Gastroesophageal sphincter (tissue), 4 donors: ENCODE measurements at places on chromosomes 7 and 10. TPM values are rescaled to one million over a fixed set of nuclear protein-coding genes. Genes with fewer than 3 reads are reported as not detected.

GHRHR gene
- not detected for total RNA-seq

CCL26 gene
- total RNA-seq = 0.67 TPM

ANKRD30A gene
- not detected for total RNA-seq

TMEM236 gene
- total RNA-seq = 0.31 TPM

PARP12 gene
- total RNA-seq = 11.9 TPM

FRMPD2 gene
- total RNA-seq = not detected

- no peak for ATAC-seq
- H3K27ac ChIP-seq = no peak overlapping the region
- no peaks in the 10 kb centered on the region for H3K36me3 ChIP-seq
- H3K4me1 ChIP-seq = no peaks in the 10 kb centered on the region
- H3K4me3 ChIP-seq = no peak overlapping the region
Measured at GRCh38 chr10:110848106-110848505, 23.6 kb upstream of the PDCD4 start.

GRCh38 chr7:156578578-156578940 lies 62.0 kb upstream of the RNF32 start:
- H3K27me3 ChIP-seq = no peaks in the 10 kb centered on the region
- H3K36me3 ChIP-seq = no peaks in the 10 kb centered on the region
- no peak overlapping the region for H3K27ac ChIP-seq
- H3K4me1 ChIP-seq = no peaks in the 10 kb centered on the region
- no peak for ATAC-seq

DNA sequence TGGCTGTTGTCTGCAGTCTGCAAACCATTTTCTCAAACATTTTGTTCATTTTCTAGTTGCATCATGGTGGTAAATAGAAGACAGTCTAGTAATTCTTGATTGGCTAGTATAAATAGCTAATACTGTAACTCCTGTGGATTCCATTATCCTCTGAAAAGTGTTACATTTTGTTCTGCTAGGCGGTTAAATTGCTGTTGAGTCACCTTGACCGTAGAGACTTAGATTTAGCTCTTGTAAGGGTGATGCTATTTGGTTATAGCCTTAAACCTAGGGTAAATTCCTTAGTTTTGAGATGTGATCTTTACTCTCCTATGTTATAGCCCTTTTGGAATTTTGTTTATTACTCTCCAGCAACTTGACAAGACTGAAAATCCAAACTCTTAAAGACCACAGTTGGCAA lies 58.8 kb downstream of the SHOC2 start:
- no peaks in the 10 kb centered on the region for H3K27me3 ChIP-seq
- H3K4me3 ChIP-seq = no peak overlapping the region
- ATAC-seq = no peak

DNA sequence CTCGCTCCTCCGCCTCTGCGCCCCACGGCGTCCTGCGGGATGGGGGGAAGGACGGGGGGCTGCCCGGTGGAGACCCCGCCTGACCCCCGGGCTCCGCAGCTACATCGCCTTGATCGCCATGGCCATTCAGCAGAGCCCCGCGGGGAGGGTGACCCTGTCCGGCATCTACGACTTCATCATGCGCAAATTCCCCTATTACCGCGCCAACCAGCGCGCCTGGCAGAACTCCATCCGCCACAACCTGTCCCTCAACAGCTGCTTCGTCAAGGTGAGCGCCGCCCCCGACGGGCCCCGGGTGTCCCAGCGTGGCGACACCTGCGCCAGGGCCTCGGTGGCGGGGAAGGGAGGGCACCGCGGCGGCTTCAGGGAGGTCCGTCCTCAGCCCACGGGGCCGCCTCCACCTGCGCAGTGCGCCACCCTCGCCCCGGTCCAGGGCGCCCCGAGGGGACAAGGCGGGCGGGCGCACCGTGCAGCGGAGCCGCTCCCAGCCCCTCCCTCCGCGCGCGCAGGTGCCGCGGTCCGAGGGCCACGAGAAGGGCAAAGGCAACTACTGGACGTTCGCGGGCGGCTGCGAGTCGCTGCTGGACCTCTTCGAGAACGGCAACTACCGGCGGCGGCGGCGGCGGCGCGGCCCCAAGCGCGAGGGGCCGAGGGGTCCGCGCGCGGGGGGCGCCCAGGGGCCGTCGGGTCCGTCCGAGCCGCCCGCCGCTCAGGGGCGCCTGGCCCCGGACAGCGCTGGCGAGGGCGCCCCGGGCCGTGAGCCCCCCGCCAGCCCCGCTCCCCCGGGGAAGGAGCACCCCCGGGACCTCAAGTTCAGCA lies 793 bp downstream of the FOXL3 start:
- H3K27me3 ChIP-seq = peaks cover 88% of the 10 kb centered on the region
- ATAC-seq = no peak
- H3K27ac ChIP-seq = no peak overlapping the region
- no peak overlapping the region for H3K4me3 ChIP-seq
- H3K36me3 ChIP-seq = no peaks in the 10 kb centered on the region
- H3K4me1 ChIP-seq = peaks cover 4% of the 10 kb centered on the region

DNA sequence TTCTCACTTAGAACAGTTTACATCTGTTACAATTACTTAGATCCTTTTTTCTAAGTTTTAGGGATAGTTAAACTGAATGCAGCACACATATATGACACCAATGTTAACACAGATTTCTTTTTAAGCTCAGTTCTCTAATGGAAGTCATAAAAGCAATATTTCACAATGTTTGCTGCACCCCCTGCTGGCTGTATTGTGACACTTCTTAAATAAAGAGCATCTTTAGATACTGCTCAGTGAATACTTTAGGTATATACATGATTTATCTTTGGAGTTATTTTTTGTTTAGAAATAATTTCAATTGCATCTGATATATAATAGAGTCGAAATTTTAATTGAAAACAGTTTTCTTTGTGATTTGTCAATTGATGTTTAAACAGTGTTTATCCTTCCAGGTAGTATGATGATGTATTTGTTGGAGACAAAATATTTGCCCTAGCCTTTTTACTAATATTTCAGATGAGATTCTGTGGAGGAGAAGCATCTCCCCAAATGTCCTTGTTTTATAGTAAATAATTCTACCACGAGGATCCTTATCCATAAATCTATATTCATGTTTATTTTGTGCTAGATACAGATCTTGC lies 174.4 kb downstream of the ST7 start:
- H3K4me3 ChIP-seq = no peak overlapping the region
- peak; percentile 54 for ATAC-seq
- no peak overlapping the region for H3K27ac ChIP-seq
- H3K4me1 ChIP-seq = peaks cover 7% of the 10 kb centered on the region
- no peaks in the 10 kb centered on the region for H3K36me3 ChIP-seq
- no peaks in the 10 kb centered on the region for H3K27me3 ChIP-seq

DNA sequence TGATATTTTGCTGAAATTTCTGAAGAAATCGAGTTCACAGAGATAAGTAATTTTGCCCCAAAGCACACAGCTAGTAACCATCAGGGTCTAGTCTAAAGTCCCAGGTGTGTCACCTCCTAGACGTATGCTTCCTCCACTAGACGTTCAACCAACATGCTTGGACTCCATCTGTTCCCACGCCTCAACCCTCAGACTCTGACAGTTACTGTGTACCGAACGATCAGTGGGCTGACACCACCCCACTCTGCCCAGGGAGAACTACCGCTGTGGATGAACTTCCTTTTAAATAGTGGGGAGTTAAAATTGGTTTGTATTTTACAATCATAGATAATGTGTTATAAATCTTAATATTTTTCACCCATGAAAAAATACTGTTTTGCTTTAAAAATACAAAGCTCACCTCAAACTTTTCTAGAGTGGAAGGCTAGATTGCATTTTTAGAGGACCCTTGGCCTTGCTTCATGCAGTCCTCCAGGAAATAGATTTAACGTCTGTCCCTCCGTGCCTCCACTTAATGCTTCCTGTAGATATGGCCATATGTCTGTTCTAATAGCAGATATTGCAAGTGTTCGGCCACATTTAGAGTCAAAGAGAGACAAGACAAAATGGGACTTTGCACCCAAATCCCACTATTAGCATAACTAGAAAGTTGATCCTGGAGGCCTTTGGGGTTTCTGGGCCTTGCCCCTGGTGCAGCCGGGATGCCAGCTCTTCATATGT lies 91.4 kb upstream of the ZPBP start:
- H3K4me1 ChIP-seq = no peaks in the 10 kb centered on the region
- H3K36me3 ChIP-seq = no peaks in the 10 kb centered on the region
- no peak for ATAC-seq
- no peak overlapping the region for H3K4me3 ChIP-seq

GRCh38 chr10:29771376-29771775 lies 136.6 kb upstream of the SVIL start:
- H3K27me3 ChIP-seq = no peaks in the 10 kb centered on the region
- no peak for ATAC-seq
- no peak overlapping the region for H3K27ac ChIP-seq
- H3K36me3 ChIP-seq = no peaks in the 10 kb centered on the region
- H3K4me3 ChIP-seq = no peak overlapping the region
- no peaks in the 10 kb centered on the region for H3K4me1 ChIP-seq

DNA sequence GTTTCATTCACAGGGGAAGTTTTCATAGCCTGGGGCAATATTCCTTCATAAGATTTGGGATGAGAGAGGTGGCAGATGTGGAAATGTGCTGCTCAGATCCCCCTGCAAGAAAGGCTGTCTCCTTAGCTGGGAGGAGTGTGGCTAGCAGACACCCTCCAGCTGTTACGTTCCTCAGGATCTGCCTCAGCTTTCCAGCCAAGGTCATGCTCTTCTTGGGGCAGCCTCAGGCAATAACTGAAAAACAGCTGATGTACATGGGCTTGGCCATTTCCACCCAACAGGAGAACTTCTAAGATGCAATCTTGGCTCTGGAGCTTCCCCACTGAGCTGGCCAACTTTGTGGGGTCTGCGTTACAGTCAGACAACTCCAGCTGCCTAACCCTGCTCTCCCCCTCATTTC lies 51.3 kb upstream of the SEPTIN7 start:
- no peaks in the 10 kb centered on the region for H3K27me3 ChIP-seq
- no peak overlapping the region for H3K27ac ChIP-seq
- no peaks in the 10 kb centered on the region for H3K36me3 ChIP-seq
- peaks cover 12% of the 10 kb centered on the region for H3K4me1 ChIP-seq
- ATAC-seq = peak; percentile 81

DNA sequence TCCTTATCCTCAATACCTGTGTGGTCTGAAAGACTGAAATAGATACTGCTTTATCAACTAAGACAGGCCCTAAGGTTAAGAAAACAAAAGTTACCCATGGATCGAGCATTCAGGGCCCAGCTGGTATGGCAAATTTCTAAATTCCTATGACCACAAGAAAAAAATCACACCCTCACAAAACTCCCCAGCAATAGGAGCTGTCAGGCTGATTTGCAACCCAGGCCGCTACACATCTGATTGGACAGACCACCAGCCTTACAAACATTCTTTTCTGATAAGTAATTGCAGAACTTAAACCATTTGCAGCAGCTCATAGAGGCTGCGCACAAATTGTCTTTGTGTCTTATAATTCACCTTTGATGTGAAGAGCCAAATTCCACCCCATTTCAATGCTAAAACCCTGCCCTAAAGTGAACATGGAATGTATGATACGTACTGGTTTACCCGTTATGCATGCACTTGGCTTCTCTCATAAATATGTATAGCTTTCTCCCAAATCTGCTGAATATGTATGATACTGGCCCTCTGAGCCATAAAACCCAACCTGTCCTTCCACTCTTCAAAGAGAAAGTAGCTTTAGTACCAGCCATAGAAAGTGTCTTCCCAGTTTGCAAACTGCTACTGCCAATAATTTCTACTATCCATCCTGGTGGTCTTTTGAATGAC lies 842.5 kb downstream of the GRID1 start:
- H3K4me1 ChIP-seq = no peaks in the 10 kb centered on the region
- H3K4me3 ChIP-seq = no peak overlapping the region
- H3K27ac ChIP-seq = no peak overlapping the region
- H3K27me3 ChIP-seq = no peaks in the 10 kb centered on the region
- no peaks in the 10 kb centered on the region for H3K36me3 ChIP-seq

- no peaks in the 10 kb centered on the region for H3K36me3 ChIP-seq
- no peak overlapping the region for H3K4me3 ChIP-seq
- ATAC-seq = no peak
Measured at GRCh38 chr10:24707445-24707844, 16.2 kb downstream of the ARHGAP21 start.

DNA sequence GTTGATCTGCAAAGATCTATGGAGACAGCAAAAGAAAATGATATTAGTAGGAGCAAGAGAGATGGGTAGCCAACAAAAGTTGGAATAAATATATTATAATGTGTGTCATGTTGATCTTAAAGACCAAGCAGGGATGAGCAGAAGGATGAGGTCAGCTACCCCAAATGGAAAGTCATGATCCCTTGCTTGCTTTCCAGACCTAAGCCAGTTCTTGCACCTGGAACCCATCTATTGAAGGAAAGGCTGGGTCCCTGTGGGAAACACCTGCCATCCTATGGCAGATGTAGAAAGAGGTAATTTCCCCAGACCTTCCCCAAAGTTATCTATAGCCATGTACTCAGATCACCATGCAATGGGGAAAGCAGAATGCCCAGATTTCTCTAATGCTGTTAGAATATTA lies 52.5 kb downstream of the LYZL2 start:
- H3K27ac ChIP-seq = no peak overlapping the region
- no peak overlapping the region for H3K4me3 ChIP-seq
- no peaks in the 10 kb centered on the region for H3K36me3 ChIP-seq
- peaks cover 8% of the 10 kb centered on the region for H3K4me1 ChIP-seq
- no peaks in the 10 kb centered on the region for H3K27me3 ChIP-seq

GRCh38 chr7:78499971-78500370 lies 701.4 kb downstream of the PHTF2 start:
- H3K27ac ChIP-seq = no peak overlapping the region
- no peak overlapping the region for H3K4me3 ChIP-seq
- no peak for ATAC-seq
- H3K4me1 ChIP-seq = no peaks in the 10 kb centered on the region

DNA sequence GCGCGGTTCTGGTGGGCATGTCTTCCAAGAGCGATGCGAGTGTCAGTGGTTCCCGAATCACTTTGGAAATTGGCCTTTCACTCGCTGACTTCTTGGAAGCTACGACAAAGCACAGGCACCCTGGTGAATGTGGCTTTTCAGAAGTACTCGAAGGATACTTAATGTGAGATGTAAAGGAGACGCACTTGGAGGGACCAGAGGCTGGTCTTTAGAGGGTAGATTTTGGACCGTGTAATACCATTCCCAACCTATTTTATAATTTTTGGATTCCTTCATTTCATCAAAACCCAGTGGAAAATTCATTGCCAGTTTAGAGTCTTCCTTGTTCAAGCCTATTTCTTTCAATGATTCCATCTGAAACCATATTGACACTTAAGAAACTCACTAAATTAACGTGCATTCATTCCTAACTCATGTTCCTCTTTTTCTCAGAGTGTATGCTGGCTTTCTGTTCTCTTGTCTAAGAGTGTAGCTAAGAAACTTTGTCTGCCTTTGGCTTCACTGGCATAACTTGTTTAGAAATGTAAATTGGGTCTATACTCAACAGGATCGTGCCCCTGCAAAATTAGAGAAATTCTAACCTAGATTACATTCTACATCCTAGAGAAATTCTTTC lies 645 bp upstream of the COPG2 start:
- peaks cover 4% of the 10 kb centered on the region for H3K36me3 ChIP-seq
- no peaks in the 10 kb centered on the region for H3K4me1 ChIP-seq
- peak overlapping the region; percentile 82 for H3K4me3 ChIP-seq
- ATAC-seq = no peak
- H3K27ac ChIP-seq = peak overlapping the region; percentile 83
